ENCODE measurements at places on chromosomes 2 and 18. TPM values are rescaled to one million over a fixed set of nuclear protein-coding genes. Genes with fewer than 3 reads are reported as not detected.

The ITGB6 gene
- not detected for total RNA-seq

The SERPINB4 gene
- total RNA-seq = not detected

The CDH7 gene
- not detected for total RNA-seq

The SPATS2L gene
- 9.4 TPM for total RNA-seq

The GULP1 gene
- total RNA-seq = not detected

DNA sequence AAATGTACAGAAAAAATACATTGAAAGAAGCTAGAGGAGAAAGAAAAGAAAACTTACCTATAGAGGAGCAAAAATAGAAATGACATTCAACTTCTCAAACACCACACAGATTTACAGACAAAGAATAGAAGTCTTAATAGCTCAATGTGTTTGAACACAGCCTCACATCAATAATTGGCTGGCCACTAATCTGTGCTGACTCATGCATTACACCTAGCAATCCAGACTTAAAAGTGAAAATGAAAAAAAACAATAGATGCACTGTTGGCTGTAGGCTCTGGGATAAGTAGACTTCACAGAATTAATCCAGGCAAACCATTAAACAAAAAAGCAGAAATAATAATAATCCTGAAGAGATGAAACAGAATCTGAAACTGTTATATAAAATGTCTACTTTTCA lies 961.3 kb upstream of the CELF4 start:
- DNase-seq = no peak

- DNase-seq = no peak
These were observed 189.5 kb downstream of the TFCP2L1 start for GRCh38 chr2:121095257-121096080.

DNA sequence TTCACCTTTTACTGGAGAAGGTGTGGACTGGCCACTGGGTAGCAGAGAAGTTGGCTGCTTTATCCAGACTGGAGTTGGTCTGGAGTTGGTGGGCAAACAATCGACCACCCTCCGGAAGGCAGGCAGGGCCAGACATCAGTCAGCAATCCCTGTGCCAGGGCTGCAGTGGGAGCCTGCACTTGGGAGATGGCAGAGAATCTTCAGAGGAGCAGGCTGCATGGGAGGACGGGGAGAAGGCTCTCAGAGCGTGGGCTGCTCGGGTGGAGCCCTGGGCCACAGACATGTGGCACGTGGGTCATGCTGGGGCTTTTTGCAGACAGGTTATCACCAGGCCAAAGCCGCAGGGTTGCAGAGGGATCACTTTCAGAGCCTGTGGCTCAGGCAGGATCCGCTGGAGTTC lies 29.6 kb downstream of the SLC9A4 start:
- no peak for DNase-seq

GRCh38 chr18:45111502-45111848 lies 430.8 kb downstream of the SETBP1 start:
- no peak for DNase-seq

DNA sequence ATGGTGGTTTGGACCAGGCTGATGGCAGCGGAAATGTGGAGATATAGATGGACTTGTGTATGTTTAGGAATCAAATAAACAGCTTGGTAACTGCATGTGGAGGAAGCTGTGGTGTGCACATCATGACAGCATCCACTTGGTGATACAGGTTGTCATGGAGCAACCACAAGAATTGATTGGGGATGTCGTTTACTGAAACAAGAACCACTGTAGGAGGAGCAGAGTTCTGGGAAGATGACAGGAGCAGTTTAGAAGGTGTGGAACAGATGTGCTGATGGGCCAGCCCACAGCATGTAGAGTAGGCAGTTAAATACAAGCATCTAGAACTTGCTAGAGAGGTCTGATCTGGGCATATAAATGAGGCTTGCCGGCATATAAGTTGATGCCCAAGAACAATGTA lies 152.4 kb upstream of the SERPINE2 start:
- no peak for DNase-seq

DNA sequence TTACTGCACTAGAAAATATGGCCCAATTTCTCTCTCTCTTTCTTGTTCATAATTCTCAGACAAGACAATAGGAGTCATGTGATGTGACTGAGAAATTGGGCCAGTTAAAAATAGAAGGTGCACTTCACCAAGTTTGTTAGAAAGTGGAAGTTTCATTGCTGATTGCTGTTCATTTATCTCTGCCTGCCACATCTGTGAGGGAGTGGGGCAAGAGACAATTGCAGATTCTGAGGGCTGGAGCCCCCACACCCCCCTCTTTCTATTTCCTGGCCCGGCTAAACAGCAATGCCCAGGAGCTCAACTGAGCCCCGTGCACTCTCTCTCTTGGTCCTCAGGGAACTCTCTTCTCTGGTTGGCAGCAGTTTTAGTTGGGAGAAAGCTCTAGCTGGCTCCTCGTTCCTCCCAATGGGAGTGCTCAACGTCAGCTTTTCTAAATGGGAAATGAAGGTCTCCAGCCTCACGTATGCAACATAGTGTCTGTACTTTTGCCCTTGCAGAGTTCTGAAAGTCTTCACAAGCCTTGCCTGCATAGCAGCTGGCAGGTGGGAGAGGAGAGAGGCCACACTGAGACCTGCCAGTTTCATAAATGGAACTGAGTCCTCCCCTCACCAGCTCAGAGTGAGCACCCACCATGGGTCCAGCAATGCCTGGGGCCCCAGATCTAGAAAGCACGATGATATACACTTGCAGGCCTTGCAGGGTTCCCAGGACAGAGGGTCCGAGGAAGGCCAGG lies 115.7 kb downstream of the MYCN start:
- DNase-seq = no peak
